Stimulated activated CD8-positive, alpha-beta memory T cell treated with anti-CD3 and anti-CD28 coated beads, Interleukin-15, amount 100 ng/mL, for 4 hours (primary cell): ENCODE measurements at places on chromosomes 5 and 9.
A peak's percentile ranks its signal among the peaks of the same experiment; 100 is the strongest.

DNA sequence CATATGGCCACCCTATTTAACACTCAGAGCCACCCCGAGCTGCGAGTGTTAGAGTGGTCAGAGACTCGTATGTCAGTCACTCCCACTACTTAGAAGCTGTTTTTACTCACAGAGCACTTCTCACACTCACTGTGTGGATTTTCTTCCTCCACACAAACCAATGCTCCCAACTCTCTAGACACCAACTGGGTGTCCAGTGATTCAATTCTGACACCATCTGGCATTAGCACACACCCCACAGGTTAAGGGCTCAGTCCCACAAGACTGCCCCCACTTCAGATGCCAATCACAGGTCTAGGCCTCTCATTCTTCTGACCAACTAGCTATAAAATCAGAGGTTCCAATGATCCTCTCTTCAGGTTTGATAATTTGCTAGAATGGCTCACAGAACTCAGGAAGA lies 174.8 kb downstream of the FANCC start:
- no peak for DNase-seq

DNA sequence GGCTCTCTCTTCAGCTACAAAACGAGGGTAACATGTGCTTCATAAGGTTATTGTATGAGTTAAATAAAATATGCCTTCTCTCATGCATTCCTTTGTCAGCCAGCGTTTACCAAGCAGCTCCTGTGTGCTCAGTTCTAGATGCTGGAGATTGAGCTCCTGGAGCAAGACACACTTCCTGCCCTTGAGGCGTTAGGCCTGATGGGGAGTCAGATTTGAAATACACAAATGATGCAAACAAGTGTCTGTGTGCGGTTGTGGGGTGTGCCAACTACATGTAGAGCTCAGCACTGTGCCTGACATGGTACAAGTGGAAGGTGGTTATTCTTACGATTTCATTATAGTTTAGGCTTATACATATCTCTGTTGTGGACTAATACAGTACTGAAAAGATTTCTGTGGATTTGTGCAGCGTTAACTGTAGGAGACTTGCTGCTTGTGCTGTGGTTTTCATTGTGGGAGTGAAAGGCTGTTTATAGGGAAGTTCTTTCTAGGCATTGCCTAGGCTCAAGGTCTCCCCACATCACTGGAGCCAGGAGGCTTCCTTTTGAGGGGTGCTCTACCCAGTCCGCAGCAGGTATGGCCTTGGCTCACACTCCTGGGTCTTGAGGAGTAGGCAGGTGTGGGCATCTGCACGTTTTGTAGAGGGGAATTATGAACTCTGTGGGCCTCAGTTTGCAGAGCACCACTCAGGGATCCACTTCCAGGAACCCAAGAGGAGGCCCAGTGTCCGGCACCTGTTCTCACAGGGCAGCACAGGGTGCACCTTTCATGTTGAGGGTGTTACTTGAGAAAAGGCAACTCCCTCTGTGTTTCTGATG lies 39.8 kb upstream of the ANGPTL2 start:
- no peak for DNase-seq

DNA sequence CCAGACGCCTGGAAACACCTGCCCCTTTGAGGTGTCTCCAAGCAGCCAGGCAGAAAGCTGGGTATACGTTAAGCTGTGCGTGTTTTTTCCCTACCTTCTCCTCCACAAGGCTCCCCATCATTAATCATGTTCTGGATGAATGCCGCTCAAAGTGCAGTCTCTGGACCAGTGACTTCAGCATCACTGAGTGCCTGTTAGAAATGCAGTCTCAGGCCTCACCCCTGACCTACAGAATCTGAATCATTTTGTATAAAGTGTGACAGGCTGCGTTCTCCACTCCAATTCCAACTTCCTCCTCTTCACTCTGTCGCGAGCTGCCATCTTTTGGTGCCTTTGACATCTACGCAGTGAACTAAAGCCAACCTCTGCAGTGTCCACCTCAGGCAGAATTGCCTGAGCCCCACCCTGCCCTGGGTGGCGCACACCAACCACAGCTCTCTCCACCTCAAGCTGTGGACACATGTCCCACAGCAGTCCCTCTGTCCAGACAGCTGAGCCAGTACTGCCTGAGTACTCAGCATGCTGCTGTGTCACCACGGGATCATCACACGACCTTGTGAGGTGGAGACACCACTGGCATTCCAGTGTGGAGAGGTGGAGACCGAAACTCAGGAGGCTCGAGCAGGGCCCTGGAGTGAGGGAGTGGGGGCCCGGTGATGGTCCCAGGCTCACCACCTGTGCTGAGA lies 14.2 kb downstream of the PTPN3 start:
- no peak for DNase-seq

- DNase-seq, result no peak
Measured at GRCh38 chr5:167472566-167473108, 818.8 kb upstream of the WWC1 start.

DNA sequence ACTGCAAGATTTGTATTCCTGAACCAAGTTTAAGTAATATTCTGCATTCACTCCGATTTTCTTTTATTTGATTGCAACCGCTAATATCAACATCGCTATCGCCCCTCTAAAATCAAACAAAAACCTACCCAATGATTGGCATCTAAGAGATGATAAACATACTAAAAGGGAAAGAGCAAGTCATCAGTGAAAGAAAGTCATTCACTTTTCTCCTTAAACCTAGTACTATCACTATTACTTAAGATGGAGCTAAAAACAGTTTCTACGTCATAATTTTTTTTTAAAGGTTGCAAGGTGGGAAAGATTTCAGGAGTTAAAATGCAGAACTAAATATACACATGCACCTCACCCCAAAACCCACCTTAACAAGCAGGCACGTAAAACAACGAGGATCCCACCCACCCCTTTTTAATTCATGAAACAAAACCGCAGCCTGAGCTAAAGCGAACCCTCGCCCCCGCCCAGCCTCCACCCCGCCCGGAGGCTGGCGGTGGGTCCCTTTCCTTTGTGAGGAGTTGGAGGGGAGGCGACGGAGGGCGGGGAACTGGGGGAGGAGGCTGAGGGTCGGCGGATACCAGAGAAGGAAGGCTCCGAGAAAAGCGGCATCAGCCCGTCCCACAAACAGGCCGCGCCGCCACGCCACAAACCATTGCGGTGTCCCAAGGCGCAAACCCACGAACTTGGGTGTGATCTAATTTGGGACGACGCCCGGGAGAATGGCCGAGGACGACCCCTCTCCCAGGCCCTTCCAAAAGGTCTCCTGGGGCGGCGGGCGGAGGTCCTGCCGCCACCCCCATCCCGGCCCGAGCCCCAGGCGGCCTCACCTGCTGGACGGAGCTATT lies 861 bp downstream of the UBQLN1 start:
- DNase-seq, result peak; percentile 63

GRCh38 chr5:6737043-6737941 lies 24.1 kb downstream of the TENT4A start:
- DNase-seq, result no peak
